Vagina (tissue), 2 donors: ENCODE measurements at places on chromosomes 4 and X.

DNA sequence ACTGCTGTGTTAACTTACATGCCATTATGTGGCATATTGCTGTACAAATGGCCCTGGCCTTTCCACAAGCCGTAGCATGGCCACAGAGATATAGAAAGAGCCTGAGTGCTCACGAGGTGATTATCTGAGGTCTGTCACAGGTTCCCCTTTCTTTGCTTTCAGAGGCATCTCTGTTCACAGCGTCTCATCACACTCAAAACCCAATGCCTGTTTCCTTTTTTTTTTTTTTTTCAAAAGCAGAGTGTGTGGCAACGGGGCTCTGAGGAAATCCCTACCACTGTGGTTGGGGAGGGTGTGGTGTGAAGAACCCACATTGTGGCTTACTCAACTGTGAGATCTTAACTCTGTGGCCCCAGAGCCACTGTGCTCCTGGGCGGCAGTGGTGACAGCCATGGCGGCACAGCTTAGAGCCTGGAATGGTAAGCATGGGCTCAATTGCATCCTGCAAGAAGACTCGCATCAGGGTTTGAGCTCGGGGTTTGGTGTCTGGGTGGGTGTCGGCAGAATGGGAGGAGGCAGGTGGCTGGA lies 30.8 kb downstream of the RTL5 start:
- no peak for DNase-seq

- no peak for DNase-seq
Observed at GRCh38 chr4:109083911-109084310, 218.5 kb downstream of the COL25A1 start.

- DNase-seq = peak; percentile 43
Observed at GRCh38 chrX:156001001-156001666, 3.6 kb downstream of the IL9R start.

DNA sequence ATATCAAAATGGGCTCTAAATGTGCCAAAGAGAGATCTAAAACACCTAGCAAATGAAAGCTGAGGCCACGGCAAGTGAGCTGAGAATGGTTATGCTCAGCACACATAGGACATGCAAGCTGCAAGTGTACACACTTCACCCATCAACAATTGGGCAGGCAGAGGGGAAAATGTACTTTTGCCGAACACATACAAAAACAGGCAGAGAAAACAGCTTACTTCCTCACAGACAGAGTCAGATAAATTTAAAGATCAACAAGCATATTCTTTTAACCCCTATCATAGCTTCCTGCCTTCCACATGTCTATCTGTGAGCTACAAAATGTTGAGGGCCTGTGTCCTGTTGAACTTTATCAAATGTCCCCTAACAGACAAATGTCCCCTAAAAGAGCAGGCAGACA lies 60.3 kb downstream of the SH3KBP1 start:
- DNase-seq = no peak

DNA sequence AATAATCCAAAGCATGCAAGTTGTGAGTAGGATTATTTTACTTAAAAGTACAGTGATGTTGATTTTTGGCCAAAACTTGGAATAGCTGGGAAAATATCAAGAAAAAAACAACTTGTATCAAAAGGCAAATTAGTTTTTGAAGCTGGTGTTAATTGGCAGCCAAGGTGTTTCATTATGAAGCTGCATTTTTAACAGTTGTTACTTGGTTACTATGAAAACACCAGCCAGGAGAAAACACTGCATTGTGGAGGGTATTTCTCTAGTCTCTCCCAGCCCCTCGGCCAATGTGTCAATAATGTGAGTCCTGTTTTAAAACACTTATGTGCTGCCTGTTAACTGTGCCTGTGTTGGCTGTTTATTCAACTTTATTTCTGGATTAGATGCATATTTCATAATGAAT lies 733.4 kb downstream of the ADGRL3 start:
- no peak for DNase-seq

DNA sequence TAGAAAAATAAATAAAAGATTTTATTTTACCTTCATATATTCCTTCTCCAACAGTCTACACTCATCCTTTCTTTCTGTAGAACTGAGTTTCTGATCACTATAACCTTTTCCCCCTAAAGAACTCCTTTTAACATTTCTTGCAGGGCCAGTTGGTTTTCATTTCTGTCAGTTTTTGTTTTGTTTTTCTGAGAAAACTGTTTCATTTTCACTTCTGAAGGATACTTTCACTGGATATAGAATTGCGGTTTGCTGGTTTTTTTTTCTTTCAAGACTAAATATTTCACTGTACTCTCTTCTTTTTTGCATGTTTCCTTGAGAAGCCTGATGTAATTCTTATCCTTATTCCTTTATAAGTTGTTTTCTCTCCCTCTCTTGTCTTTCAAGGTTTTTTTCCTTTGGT lies 90.4 kb upstream of the EOLA2 start:
- no peak for DNase-seq

DNA sequence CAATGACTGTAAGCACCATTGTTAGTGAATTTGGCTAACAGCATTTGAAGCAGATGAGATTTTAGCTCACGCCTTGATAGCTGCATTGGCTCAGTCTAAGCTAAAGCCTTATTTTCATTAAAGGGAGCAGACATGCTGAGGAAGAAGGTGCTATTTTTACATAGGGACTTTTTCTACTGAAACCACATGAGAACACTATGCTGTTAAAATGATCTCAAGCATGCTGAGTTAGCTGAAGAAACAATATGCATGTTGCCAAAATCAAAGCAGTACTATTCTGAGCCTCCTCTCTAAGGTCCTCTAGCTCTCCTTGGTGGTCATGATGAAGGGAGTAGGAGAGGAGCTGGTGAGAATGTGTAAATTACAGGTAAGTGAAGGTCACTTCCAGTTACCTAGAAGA lies 134.4 kb upstream of the JADE1 start:
- no peak for DNase-seq

- no peak for DNase-seq
Observed at GRCh38 chrX:13364230-13364857, 44.5 kb upstream of the ATXN3L start.

DNA sequence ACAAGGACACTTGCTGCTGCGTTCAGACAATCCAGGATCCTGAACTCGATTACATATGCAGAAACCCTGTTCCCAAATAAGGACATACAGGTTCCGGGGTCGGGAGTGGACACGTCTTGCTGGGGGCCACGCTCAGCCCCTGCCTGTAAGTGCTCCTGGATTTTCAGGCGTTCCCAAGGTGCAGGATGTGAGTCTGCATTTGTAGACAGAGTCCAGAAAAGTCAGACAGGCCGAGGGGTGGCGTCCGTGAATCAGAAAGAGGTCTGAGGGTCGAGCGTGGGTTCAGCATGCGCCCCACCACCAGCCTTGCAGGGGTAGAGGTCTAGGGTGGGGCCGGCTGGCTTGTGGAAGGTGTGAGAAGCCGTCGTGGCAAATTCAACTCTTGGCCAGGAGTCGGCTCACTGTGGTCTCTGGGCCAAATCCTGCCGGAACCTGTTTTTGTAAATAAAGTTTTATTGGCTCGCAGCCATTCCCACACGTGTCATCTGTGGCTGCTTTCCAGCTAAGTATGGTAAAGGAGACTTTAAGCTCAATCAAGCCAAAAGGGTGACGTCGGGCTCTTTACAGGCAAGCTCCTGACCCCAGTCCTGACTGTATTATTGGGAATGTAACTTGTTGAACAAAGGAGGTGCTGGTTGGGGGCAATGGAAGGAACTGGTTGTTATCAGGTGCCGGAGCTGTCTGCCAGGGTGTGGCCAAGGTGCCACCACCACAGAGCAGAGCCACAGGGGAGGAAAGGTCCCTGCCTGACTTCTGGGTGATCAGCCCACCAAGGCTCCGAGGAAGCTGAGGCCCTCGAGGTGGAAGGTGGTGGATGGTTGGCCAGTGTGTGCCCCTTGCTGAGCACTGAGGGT lies 7.4 kb downstream of the DOK7 start:
- DNase-seq = no peak

DNA sequence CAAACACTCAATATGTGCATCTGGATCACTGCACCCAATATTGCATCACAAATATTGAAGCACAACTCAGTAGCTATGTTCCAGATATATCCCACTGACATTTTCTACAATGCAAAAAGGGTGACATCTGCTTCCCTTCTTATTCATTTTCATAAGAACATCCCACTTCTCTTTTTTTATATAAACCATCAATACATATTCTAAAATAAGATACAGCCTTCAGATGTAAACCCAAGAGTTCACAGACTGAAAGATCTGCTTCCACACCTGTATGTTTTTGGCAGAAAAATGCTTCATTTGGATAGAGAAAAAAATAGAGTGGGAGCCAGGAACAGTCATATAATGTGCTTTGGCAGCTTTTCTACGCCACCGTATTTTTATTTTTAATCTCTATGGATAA lies 815.6 kb upstream of the ADGRL3 start:
- DNase-seq = no peak

- DNase-seq = no peak
Observed at GRCh38 chr4:112519689-112520597, 4.0 kb upstream of the NEUROG2 start.

DNA sequence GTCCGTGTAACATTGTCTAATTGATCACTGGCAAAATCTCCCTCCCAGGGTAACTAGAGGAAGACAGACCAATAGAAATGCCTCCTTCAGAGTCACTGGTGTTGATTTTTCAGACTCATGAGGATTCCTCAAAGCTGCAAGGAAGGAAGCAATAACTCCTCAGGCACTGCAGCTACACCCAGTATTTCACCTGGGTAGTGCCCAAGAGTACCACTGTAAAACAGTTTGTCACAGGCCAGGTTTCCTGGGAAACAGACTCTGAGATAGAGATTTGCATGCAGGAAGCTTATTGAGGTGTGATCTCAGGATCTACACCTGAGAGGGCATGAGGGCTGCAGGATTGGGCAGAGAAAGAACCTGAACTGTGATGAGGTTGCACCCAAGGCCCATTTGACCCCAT lies 240.7 kb upstream of the ATP6AP2 start:
- no peak for DNase-seq

DNA sequence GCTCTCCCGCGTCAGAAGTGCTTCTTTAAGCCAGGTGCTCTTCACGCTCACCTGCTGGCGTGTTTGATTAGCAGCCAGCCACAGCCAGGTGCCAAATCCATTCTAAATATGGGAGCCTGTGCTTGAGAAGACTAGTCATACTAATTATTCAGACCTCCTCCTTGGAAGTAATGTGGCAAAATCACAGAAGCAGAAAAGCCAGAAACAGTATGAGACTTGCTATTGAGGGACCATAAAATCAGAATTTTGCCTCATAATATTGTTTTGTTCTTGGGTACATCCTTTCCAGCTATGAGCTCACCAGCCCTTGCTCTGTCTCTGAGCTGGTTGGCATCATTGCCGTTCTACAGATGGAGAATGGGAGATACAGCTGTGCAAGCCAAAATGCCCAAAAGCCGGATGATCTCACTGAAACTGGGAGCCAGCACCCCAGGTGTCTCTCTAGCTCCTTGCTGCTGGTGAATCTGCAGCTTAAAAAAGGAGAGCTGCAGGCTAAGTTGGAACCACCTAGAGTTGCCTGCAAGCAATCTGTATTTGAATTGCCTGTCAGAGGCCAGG lies 205.4 kb downstream of the SHROOM3 start:
- no peak for DNase-seq
